Motor neuron (in vitro differentiated cells): ENCODE measurements at places on chromosomes 2 and 18. TPM values are rescaled to one million over a fixed set of nuclear protein-coding genes. Genes with fewer than 3 reads are reported as not detected.

GRCh38 chr2:215727507-215728503, 285.5 kb downstream of the MREG start:
- ATAC-seq, result no peak

RBM43 gene
- total RNA-seq, result 0.26 and 0.27 TPM in 2 replicates

CRYBA2 gene
- 0.87 TPM in 1 of 2 replicates, not detected in the other for total RNA-seq

AAMP gene
- total RNA-seq, result 74.5 and 83.4 TPM in 2 replicates

DNA sequence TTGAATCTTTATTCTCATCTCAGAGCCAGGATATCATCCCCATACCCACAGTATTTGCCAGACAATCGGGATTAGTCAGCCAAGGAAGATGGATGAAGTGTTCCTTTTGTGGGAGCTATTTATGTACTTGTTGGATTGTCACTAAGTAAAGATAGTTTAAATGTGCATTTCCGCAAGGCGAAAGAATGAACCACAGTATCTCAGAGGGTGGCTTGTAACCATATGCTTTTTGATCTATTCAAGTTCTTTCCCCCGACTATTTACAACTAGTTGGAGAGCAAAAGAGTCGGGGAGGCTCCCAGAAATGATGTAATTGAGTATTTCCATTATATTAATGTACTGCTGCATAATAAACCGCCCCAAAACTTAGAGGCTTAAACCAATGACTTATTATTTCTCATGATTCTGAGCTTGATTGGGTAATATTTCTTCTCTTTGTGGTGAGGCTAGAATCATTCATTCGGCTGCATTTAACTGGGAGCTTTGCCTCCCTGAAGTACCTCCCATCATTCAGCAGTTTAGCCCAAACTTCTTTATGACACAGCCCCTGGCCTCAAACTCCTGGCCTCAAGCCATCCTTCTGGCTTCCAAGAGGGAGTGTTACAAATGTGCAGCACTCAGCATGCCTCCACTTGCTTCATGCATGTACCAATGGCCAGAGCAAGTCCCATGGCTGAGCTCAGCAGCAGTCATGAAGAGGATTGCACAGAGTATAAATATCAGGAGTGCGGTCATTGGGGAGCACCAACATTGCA, 423.7 kb downstream of the METTL4 start:
- peak; percentile 42 for ATAC-seq
